ENCODE measurements at places on chromosomes 16 and 17.

DNA sequence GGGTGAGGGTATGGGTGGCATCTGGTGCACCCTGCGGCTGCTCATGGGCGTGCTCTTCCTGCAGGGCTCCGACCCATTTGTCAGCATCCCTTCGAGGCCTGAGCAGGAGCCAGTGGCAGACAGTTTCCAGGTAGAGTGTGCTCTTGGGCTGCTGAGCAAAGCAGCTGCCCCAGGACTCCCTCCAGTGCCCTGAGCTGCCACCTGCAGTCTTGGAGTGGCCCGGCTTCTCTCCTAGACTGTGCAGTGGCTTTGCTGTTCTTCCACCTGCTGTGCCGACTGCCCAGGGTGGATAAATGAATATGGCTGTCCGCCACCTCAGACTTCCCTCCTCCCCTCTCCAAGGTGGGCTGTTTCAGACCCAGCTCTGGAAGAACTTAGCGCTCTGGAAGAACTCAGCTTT, 10.8 kb upstream of the JPT2 start:
- no peak for DNase-seq

GRCh38 chr16:67953641-67954375, 9.9 kb upstream of the LCAT start:
- no peak for DNase-seq

DNA sequence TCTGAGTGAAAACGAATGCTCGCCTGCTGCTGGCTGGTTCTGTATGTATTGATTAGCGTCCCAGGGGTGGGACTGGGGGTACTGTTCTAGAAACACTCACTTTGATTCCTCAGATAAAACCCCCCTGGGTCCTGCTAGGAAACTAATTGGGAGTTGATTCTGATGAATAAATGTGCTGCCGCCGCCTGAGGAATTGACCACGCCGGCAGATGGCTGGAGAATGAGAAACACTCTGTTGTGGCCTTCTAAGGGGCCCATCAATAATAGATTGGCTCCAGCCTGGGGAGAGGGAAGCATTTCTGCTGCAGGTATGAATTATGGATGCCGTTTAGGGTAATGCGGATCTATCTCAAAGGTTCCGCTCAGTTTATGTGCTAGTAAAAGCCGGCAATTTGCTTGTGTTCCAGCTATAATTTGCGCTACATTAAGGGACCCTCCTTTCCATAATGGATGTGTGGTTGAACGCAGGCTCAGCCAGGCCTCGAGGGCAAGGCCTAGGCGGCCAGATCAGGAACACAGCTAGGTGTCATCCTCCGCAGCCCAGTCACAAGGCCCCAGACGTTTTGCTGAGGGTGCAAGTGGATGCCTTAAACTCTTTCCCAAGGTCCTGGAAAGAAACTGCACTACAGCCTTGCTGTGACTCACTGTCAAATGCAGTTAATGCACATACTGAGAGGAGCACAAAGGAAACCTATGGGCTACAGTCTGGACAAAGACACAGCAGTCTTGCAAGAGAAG, 132.2 kb upstream of the HS3ST2 start:
- no peak for DNase-seq

- DNase-seq = no peak
Observed at GRCh38 chr17:12625092-12625491, 40.6 kb upstream of the MYOCD start.

DNA sequence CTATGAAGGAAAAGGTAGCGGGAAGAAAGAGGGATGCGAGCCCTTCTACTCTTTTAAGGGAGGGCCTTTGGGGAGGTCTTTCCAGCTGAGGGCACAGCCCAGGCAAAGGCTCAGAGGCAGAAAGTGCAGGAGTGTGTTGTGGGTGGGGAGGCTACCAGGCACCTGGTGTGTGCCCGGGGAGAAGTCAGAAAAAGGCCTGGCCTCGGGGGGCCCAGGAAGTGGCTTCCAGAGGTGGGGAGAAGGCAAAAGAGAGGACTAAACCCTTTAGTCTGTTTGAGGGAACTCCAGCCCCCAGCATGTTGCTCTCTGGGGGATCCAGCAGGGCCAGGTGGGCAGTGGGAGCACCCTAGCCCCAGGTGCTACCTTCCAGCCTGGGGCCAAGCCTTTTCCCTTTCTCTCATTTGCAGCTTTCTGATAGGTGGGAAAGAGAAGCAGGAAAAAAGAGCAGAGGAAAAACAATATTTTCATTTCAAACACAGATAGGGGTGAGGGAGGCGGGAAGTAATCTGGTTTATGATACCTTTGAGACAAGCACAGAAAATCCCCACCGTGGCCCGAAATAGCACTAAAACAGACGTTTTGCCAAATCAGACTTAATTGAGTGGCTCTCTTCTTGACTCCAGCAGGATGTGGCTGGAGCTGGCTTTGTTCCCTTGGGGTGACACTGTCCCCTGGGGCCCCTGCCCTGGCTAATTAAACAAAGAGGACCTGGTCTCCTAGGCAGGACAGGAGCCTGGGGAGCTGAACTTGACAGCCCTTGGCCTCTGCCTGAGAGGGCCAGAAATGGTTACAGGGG, 10.4 kb downstream of the RAI1 start:
- no peak for DNase-seq

DNA sequence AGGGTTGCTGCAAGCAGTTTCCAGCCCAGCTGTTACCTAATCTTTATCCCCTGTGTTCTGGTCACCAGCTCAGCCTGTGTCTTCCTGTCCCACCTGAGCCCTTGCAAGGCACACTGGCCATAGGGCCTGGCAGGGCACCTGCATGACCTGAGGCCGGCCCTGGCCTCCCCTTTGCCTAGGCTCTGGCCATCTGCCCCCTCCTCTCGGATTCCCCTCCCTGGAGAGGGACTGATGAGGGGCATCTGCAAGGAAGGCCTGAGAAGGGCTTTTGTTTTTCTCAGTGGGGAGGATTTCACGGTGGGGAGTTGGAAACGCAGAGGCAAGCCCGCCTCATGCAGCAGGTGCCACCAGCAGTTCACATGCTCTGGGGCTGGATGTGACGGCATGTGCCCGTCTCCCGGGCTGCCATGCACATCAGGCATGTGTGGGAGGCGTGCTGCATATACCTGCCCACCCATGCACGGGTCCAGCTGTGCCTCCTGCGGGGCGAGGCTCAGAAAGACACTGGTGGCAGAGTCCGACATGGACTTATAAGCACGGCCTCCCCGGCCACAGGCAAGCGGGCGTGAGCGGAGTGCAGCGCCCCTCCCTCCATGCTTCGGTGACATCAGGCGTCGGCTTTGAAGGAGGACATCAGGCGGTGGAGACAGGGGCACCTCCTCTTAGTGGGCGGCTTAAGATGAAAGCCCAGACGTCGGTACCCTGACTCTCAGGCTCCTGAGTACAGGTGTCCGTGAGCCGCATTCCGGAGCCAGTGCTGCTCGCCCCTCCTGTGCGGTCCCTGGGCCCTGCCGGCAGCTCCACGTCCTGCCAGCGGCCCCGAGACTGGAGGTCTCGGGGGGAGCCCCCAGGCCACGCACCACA, 16.5 kb downstream of the ASPSCR1 start:
- no peak for DNase-seq

Measured in progenitor cell of endocrine pancreas (in vitro differentiated cells).